Effector CD4-positive, alpha-beta T cell (primary cell): ENCODE measurements at places on chromosomes 6 and 20.
A peak's percentile ranks its signal among the peaks of the same experiment; 100 is the strongest.

DNA sequence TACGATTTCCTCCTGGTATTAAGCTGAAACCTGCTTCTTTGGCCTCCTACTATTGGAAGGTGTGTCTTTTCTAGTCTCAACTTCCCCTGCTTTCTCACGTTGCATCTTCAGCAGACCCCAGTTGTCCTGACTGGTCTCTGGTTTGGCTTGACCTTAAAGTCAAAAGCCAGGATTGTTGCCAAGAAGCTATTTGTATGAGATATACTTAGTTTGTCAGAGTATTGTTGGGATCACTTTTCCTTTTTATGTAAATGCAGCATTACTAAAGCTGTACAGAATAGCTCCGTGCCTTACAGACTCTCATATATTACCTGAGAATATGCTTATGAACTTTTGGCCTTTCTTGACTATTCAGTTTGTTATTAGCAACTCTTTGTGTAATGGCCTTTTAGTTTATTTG lies 61.1 kb downstream of the TSPYL4 start:
- no peak for DNase-seq

GRCh38 chr6:139653111-139653510 lies 278.7 kb upstream of the CITED2 start:
- DNase-seq: no peak

GRCh38 chr20:688809-689212 lies 13.2 kb upstream of the SCRT2 start:
- DNase-seq: no peak

DNA sequence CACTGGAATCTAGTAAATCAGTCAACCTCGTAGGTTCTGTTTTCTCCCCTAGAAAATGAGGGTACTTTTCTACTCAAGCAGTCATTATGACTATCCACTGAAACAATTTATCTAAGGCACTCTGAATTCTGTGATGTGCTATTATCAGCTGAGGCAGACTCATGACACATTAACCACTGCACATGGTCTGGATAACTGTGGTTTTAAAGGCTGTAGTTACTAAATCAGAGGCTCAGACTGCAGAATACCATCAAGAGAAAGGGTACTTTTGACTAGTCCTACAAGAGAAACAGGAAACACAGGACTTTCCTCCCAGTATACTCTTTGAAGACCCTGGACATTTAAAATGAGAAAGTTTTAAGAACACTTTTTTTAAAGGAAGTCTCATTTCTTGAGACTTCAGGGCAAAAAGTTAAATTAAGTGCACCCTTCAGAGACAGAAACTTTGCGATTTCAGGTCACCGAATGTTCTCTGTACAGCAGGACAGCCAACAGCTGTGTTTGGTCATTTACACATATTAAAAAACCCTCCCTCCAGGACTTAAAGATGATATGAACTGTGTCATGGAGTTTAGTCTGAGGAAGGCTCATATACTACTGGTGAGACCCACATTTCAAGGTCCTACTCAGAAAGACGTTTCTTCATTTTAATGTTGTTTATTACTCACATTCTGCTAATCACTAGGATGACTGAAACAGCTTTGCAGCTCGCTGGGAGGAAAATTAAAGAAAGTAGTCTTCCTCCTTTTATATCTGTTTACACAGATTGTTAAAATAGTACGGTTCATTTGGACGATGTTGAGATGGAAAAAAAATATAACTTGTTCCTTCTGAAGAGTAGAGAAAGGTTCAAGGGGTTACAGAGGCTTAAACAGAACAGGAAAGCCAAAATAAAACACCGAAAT lies 19.9 kb downstream of the ATXN1 start:
- DNase-seq: no peak

- no peak for DNase-seq
Measured at GRCh38 chr6:125149256-125150144, 4.1 kb upstream of the TPD52L1 start.

GRCh38 chr20:9203081-9203447 lies 134.2 kb downstream of the PLCB4 start:
- DNase-seq: no peak

DNA sequence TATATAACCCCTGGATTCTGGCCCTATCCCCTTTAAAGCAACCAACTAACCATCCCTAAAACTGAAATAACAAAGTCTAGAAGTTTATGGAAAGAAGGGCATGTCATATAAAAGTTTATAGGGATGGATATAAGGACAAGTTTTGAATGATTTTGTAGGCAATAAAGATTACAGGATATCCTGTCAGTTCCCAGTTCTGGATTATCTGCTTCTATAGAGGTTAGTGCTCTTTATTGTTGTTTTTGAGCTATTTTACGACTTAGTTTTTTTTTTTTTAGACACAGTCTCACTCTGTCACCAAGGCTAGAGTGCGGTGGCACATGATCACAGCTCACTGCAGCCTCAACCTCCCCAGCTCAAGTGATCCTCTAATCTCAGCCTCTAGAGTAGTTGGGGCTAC lies 48.3 kb downstream of the ZFP64 start:
- DNase-seq: no peak

GRCh38 chr20:53040693-53041589 lies 68.8 kb downstream of the TSHZ2 start:
- no peak for DNase-seq

GRCh38 chr20:1423625-1424106 lies 30.8 kb upstream of the FKBP1A start:
- no peak for DNase-seq

DNA sequence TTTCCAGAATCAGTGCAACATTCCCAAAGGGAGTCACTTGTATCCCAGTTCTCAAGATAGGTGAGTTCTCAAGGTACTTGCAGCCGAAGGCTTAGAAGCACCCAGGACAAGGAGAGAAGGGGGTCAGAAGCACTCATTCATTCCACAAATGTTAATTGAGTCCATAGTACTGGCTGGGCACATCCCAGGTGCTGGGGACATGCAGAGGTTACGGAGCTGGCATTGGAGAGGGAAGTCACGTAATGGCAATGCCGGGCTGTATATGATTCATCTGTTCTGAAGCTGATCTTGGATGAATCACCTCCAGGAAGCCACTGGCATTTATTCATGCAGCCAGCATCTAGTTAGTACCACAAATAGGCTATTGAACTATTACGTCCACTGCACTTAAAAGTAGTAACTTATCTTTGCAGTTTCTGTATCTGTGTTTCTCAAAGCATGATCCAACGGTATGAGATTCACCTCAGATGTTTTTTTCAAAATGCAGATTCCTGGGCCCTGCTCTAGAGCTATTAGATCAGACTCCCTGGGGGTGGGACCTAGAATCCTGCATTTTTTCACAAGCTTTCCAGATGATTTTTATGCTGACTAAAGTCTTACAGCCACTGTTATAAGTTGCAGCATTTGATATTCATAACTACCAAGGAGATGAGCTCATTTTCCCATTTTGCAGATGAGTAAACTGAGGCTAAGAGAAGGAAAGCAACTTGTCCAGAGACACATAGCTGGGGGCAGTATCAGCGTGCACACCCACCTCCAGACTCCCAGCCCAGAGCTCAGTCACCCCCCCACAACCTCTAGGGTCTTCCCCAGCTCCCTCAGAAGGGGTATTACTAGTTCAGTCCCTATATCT lies 44.1 kb upstream of the ID1 start:
- no peak for DNase-seq

GRCh38 chr6:43668151-43669028 lies 19.2 kb downstream of the MRPS18A start:
- DNase-seq: no peak

DNA sequence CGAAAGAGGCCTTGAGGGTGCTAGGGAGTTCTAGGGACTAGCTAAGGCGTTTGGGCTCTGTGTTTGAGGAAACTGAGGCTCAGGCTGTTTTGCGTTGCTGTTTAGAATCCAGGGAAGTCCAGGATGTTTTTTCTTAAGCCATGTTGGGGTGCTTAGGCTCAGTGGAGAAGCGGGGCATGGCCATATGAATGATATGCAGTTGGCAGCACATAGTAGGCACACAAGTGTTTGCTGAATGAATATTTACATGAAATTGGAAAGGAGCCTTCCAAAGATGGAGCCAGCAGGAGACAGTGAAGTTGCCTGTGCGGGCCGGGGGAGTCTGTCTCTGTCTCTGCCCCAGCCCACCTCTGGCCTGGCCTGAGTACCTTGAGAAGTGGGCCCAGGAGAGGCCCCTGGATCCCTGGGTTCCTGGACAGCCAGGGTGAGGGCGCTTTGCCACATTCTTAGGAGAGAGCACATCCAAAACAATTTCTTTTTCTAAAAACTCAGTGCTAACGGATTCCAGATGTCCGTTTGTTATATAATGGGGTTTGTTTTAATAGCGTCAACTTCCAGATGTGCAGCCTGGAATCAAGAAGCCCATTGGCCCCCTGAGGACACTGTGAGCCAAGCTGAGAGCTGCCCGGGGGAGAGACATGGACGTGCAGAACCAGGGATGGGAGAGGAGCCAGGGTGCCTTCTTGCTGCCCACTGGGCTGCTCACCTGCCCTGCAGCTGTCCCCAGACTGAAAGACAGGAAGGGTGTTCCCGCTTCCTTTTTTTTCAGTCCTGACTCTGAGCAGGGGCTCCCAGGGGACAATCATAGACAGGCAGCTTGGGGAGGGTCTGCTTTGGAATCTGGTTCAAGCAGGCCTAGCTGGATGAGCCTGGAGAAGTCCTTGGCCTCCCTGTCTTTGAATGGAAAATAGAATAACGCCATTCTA lies 20.1 kb upstream of the EMILIN3 start:
- DNase-seq: no peak

GRCh38 chr6:69758214-69758613 lies 38.6 kb downstream of the LMBRD1 start:
- no peak for DNase-seq

- DNase-seq: no peak
Measured at GRCh38 chr6:17589406-17590096, 10.6 kb upstream of the FAM8A1 start.

DNA sequence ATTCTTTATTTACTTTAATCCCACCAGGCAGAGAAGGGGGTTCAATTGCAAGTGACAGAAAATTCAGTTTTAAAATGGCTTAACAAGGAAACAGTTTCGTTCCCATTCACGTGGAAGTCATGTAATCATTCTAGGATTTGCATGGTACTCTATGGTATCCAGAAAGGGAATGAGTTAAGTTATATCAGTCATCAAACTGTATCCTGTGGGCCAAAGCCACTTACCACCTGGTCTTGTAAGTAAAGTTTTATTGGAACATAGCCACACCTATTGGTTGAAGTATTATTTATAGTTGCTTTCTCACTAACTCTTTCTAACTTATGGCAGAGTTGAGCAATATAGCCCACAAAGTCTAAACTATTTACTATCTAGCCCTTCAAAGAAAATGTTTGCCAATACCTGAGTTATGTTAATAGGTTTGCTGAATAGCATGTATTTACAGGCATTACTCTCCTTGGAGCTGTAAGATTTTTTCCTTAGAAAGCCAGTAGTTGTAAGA lies 10.2 kb upstream of the MMS22L start:
- no peak for DNase-seq

DNA sequence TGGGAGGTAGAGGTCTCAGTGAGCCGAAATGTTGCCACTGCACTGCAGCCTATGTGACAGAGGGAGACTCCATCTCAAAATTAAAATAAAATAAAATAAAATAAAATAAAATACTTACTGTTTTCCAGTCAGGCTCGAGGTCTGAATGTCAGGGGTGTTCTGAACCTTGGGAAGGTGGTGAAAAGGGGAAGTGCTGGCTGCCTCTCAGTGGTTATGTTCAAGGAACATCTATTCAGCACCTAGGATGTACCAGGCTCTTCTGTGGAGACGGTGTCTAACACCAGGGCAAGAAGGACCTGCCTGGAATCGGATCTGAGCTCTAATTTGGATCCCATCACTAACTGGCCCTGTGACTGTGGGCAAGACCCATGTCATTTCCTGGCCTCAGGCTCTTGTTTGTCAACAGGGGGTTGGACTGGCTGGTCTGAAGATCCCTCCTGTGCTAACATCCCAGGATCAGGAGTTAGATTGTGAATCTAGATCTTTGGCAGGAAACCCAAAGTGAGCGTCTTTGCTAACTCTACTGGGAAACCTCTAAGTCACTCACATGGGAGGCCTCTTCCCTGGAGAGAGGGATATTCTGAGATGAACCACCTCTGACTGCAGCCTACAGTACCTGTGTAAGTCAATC lies 63.4 kb upstream of the SIRPG start:
- no peak for DNase-seq

DNA sequence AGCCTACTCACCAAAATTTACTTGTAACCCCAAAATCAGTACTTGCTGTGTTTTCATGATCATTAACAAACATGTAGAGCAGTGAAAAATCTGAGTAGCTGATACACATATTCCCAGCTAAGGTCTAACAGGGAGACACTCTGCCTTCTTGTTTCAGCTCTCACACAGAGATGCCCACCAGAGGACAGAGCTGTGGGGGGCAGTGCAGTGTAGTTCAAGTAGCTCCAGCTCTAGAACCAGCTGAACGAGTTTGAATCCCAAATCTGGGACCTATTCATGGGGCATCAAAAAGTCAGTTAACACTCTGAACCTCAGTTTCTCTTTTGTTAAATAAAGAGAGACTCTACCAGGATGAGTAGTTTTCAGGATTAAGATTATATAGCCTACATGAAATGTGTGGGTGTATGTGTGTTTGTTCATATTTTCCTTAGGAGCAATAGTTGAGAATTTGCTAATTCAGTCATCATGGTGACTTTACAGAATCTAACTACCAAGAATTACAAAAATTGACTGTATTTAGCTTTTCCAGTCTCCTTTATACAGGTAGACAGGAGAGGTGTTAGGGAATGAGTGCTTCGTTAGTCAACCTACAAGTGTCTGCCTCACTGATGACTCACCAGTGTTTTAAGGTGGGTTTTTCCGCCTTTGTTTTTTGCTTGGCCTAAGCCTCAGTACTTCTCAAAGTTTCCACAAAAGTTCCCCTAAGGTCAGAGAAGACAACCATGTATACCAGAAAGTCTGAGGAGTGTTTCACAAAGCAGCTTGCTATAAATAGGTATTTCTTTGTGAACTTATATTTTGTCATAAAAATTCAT lies 164.0 kb upstream of the RUNX2 start:
- no peak for DNase-seq

GRCh38 chr6:160035693-160036330 lies 66.9 kb downstream of the IGF2R start:
- DNase-seq: no peak

DNA sequence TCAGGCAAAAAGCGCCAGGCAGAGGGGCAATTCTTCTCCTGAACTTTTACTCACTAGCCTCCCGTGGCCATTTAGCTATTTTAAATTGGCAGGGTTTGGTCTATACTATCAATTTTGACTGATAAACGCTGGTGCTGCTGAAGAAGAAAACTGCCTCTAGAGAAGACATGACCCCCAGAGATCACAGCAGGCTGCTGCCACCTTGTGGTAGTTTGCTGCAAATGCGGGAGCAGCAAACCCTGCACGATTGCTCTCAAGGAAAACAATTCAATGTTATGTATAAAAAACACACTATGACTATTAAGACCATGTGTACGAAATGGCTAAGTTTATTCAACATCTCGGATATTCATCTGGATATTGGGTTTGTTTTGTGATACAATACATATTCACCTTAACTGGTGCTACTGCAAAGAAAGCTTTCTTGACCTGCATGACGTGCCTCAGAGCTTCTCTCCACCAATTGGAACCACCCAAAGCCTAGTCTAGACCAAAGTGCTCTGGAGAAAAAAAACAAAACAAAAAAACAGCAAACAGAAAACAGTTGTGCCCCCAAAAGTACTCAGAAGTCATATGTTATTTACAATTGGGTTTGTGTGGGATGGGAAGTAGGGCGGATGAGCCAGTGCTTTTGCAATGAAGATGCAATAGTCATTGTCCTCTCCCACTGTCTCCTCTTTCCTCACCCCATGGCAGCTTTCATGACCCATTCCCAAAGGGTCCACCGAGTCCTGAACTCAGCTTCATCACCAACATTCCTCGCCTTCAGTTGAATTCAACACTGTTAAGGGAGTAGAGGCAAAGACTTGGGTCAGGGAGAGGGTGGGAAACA lies 19.6 kb upstream of the IL17F start:
- DNase-seq: peak; percentile 58
